ENCODE measurements at places on chromosomes 6 and 20.

DNA sequence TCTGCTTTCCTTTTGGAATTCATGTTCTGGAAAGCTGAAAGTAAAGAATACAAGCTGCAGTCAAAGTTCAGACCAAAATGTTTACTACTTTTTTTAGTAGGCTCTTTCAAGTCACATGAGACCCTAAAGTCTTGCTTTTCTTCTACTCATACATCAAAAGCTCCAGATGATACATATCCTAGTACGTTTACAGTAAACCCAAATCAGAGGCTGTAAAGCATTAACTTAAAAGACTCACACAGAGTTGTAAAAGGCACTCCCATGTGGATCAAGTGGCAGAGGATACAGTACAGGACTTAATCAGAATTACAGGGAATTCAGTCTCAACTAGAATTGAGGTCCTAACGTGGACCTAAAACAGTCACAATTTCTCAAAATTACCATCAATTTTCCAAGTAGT lies 40.7 kb downstream of the STK38 start:
- no peak for DNase-seq

GRCh38 chr6:81998432-81998831 lies 246.0 kb upstream of the TENT5A start:
- peak; percentile 87 for DNase-seq

DNA sequence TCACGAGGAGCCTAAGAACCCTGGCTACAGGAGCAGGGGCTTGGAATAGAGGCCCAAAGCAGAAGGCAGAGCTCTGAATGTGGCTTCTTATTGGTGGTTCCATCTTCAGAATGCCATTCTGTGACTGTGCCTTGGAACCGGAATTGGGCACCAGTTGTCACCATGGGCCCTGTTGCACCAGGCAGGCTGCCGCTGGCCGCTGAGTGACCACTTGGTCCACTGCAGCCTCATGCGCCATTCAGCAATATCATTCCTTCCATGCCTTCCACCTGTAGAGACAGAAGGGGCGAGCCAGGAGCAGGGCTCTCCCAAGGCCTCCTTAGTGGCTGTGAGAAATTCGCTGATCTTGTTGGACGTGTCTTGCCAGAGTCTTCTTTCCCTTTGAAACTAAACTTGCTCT lies 270.3 kb upstream of the CHD6 start:
- no peak for DNase-seq

DNA sequence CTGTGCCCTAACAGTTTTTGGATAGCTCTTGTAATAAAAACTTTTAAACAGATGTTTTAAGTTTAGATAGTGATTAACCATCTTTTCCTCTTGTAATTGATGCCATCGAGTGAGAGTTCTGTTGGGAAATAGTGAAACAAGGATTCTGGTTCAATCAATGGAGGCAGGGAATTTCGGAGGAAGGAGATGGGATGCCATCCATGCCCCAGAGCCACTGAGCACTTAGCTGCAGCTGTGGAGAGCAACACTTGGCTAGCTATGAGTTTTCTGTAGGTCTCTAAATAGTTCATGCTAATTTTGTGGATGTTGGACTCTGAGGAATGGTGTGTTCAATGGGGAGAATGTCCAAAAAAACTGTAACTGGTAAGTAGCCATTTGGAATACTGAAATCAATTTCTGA lies 16.7 kb downstream of the CBFA2T2 start:
- no peak for DNase-seq

DNA sequence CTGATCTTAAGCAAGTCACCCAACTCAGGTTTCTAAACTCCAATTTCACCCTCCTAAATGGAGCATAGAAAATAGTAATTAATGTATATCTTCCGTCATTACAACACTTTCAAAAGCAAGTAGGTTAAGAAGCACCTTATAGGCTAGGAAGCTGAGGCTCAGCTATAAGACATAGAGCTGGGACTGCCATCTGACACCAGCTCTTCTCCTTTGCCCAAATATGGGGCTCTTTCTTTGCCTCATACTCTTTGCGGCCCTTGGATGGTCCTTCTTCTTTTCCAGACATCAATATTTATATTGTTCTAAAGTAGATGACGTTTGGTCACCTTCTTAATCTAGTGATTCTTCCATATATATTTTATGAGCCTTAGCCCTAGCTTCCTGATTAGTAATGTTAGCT lies 413.2 kb downstream of the LMBRD1 start:
- no peak for DNase-seq

DNA sequence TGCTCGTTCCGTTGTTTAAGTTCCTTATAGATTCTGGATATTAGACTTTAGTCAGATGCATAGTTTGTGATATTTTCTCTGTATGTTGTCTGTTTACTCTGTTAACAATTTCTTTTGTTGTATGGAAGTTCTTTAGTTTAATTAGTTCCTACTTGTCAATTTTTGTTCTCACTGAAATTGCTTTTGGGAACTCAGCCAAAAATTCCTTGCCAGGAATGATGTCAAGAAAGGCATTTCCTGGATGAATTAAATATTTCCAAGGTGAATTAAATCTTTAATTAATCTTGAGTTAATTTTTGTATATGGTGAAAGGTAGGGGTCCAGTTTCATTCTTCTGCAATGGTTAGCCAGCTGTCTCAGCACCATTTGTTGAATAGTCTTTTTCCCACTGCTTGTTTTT lies 406.2 kb upstream of the NOX3 start:
- no peak for DNase-seq

GRCh38 chr20:56427797-56428196 lies 15.7 kb downstream of the CASS4 start:
- no peak for DNase-seq

Data from fibroblast of skin of scalp (primary cell).